GOT3 (cell line): ENCODE measurements at places on chromosomes 12 and 14.
A peak's percentile ranks its signal among the peaks of the same experiment; 100 is the strongest.

- no peak for DNase-seq
Measured at GRCh38 chr14:69654116-69654515, 42.7 kb downstream of the SUSD6 start.

- DNase-seq = no peak
Measured at GRCh38 chr14:71597955-71598660, 334.1 kb upstream of the RGS6 start.

DNA sequence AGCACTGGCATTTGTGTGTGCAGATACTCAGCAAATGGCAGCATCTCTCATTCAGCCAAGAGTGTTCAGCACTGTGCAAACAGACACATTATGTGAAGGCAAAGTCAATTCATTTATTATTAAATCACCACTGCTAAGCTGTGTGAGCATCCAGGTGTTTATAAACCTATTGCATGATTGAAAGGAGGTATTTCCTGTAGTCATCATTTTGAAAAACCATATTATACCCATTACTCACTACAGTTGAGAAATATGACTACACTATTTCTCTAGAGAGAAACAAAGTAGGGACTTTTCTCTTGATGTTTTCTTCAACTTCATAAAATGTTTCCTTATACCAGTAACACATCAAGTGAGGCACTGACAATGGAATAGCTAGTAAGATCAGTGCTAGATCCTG, 13.7 kb downstream of the SPX start:
- DNase-seq = no peak

DNA sequence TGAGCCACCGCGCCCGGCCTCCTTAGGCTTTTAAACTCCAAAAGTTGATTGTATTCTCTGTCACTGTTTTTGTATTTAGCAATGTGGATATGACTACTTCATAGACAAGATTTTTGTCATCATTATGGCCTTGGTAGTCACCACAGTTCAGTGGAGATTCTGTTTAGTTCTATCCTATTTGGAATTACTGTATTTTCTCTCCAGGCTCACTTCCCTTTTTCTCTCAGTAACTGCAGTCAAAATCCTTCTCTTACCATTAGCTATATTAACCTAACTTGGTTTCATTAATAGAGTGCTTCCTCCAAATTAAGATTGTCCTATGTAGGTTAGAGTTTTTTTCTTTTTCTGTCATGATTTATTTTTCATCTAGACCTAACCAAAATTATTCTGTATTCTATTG, 283.9 kb downstream of the TMTC2 start:
- no peak for DNase-seq

DNA sequence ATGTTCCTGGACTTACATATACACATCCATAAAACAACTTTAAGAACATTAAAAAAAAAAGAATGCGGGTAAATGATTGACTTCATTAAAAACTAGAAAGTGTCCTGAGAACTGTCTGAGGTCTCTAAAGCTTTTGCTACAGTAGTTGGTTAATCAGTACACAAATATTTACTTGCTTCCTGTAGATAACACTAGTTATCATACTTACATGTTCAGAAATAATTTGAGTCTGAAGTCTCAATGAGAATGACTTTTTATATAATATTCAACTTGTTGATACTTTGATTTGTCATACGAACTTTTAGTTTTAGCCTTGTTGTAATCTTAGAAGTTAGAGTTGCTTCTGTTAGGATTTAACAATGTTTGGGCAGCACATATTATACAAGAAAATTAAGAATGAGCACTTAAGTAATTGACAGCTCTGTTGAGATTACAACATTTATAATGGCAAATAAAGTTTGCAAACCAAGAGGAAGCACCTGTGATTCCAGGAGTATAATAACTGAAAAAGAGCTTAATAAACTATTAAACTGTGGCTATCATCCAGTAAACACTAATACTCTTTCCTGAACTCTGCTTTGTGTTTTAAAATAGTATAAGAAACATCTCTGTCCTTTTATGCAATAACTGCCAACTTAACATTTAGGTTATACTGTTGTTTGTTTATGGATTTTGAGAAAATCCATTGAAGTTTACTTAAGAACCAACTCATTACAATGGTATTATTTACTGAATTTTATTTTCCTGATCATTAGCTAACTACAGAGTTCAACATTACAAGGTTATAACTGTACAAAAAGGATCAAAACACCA, 131.7 kb downstream of the MIPOL1 start:
- DNase-seq = no peak

- DNase-seq = no peak
Measured at GRCh38 chr12:89529738-89530137, 3.9 kb upstream of the POC1B start.

GRCh38 chr12:127284870-127285431, 982.0 kb upstream of the TMEM132C start:
- peak; percentile 62 for DNase-seq

DNA sequence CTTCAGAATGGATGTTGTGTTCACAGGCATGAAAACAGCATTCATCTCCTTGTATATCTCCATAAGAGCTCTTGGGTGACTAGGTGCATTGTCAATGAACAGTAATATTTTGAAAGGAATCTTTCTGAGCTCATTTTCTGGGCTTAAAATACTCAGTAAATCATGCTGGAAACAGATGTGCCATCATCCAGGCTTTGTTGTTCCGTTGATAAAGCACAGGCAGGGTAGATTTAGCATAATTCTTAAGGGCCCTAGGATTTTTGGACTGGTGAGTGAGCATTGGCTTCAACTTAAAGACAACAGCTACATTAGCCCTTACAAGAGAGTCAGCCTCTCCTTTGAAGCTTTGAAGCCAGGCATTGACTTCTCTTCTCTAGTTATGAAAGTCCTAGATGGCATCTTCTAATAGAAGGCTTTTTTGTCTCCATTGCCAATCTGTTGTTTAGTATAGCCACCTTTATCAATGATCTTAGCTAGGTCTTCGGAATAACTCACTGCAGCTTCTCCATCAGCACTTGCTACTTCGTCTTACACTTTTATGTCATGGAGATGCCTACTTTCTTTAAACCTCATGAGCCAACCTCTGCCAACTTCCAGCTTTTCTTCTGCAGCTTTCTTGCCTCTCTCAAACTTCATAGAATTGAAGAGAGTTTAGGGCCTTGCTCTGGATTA, 79.6 kb upstream of the PSMA6 start:
- no peak for DNase-seq

GRCh38 chr14:102770147-102771123, 6.8 kb upstream of the TRAF3 start:
- no peak for DNase-seq

GRCh38 chr12:81332054-81332453, 254.2 kb downstream of the ACSS3 start:
- no peak for DNase-seq
